Upper lobe of left lung (tissue), 6 donors: ENCODE measurements at places on chromosomes 3 and 15. TPM values are rescaled to one million over a fixed set of nuclear protein-coding genes. Genes with fewer than 3 reads are reported as not detected.

The SV2B gene
- total RNA-seq = 1.4 TPM

GRCh38 chr3:30350011-30350410 is 256.4 kb upstream of the TGFBR2 start:
- DNase-seq = no peak

DNA sequence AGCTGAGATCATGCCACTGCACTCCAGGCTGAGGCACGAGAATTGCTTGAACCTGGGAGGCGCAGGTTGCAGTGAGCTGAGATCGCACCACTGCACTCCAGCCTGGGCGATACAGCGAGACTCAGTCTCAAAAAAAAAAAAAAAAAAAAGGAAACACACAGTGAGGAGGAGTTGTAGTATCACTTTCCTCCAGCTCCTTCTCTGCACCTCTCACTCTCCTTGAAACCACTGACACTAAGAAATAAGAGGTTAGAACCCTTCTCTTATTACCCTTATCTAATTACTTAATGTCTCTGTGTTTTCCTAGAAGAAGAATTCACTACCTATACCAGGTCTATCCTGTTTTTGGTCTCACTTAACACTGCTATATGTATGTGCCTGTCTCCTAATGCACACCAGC is 31.7 kb downstream of the RAB27A start:
- DNase-seq = no peak

GRCh38 chr3:69474186-69474585 is 88.3 kb upstream of the FRMD4B start:
- no peak for DNase-seq

DNA sequence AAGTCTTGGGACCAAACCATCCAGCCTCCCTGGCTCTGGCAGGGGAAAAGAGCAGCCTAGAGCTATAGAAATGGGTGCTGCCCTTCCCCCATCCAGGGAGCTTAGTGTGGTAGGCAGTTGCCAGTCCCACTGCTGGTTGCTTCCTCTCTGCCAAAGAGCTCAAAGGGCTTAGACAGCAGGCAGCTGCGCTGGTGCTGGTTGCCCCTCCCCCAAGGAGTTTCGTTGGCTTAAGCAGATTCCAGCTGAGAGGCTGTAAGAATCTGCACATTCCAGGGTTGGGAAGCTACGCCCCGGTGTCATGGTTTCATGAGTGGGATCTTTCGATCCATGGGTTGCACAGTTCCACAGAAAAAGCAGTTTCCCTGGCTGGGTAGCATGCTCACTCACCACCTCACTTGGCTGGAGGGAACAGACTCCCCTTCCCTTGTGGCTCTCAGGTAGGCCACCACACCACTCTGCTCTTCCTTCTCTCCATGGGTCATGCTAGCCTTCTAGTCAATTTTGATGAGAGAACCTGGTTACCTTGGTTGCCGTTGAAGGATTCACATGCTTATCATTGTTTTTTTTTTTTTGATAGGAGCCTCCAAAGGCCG is 195.1 kb downstream of the EPHA6 start:
- no peak for DNase-seq
